Astrocyte of the hippocampus (primary cell): ENCODE measurements at places on chromosomes 6 and 20.

DNA sequence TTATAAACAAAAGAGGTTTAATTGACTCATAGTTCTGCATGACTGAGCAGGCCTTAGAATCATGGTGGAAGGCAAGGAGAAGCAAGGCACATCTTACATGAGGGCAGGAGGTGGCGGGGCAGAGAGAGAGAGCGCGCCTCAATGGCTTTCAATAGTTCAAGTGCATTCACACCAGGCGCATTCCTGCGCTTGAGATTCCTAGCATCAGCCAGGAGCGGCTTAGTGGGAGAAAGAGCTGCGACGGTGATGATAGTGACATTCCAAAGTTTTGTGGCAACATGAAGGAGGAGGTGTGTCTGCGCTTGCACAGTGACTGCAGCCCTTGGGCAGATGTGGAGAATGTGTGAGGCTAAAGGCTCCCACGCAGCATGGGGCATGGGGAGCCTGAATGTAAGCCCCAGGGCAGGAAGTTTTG, 25.0 kb upstream of the EMILIN3 start:
- peak; percentile 78 for DNase-seq

- DNase-seq: peak; percentile 32
Observed at GRCh38 chr6:89359561-89359960, 7.0 kb upstream of the UBE2J1 start.

- no peak for DNase-seq
Observed at GRCh38 chr6:101516578-101516977, 123.1 kb downstream of the GRIK2 start.

DNA sequence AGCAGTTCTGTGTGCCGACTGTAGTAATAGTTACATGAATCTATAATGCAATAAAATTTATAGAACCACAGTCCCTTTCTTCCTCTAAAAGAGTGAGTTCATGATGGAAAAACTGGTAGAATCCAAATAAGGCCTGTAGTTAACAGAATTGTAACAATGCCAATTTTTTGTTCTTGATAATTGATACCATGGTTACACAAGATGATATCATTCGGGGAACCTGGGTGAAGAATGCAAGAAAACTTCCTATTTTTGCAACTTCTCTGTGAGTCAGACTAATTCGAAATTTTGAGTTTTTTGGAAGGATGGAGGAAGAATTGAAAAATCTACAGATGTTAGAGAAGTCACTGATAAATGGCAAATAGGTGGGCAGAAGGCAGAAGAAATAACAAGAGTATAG, 381.8 kb downstream of the CDKAL1 start:
- DNase-seq: no peak

GRCh38 chr6:82507112-82507511, 143.5 kb downstream of the TPBG start:
- no peak for DNase-seq

DNA sequence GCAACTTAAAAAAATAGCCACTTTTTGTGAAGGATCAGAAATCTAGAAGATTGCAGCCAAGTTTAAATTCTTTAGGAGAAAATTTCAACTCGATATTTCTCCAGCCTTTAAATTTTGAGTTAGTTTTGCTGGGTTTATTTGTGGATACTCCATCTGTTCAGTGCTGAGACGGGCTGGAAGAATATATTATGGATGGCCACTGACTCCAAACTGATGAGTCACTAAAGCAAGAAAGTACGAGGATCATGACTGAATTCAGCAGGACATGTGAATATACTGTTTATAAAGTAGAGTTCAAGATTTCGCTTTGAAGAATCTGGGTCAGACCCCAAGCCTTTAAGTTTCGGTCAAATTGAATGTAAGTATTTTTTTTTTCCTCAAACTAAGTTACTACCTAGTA, 199.5 kb downstream of the ADGRB3 start:
- DNase-seq: peak; percentile 38

- peak; percentile 58 for DNase-seq
Observed at GRCh38 chr6:148973538-148974208, 226.8 kb downstream of the UST start.
